ENCODE measurements at places on chromosomes 7 and 10.

- DNase-seq = no peak
These were observed 395.0 kb downstream of the ZWINT start for GRCh38 chr10:55966101-55966500.

DNA sequence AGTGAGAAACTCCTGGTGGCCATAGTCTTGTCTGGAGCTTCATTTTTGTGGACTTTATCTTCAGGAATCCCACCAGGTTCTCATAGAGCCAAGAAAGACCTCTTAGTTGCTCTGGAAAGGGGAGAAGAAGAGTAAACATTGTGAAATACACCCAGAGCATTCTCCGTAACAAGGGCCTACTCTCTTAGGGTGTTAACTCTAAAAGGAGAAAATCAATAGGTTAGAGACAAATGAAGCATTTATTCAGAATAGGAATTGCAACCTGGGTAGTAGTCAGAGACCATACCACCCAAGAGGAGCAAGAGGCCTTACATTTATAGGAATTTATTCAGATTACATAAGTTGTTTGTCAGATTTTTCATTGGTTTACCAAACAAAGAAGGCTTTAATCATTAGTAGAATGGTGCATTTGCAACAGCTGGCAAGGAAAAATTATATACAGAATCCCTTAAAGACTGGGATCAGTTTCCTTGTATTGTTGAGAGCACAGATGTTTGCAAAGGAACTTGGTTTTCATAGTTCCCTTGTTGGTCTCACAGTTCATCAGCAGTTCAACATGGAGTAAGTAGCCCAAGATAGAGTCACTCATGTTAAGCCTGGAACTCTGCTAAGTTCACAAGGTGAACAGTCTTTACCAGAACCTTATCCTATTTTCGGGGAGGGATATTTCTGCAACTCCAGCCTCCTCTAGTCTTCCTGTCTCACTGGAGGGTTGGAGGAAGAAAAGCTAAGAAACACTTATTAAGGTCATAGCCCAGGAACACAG is 53.2 kb upstream of the TMEM140 start:
- DNase-seq = no peak

- no peak for DNase-seq
These were observed 247.6 kb upstream of the HGF start for GRCh38 chr7:82017334-82017943.

DNA sequence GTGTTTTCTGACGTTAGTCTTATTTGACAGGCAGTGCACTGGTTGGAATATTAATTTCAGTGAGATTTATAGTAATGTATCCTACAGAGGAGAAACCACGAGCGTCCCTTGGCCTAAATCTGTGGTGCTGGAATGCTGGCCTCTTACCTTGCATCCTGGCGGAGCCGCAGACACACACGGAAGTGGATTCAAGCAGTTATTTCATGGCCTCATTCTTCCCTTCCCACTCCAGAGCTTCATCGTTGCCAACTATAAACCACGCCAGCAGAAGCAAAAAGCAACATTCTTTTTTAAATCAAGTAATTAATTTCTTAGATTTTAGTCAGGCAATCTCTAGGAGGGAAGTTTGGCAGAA is 13.1 kb downstream of the WIPI2 start:
- DNase-seq = no peak
